ENCODE measurements at places on chromosomes 2 and 18. TPM values are rescaled to one million over a fixed set of nuclear protein-coding genes. Genes with fewer than 3 reads are reported as not detected.

SPATS2L gene
- polyA plus RNA-seq: 11.3 TPM

TCF7L1 gene
- 0.07 TPM for polyA plus RNA-seq

GRCh38 chr2:118098307-118099030 is 10.2 kb downstream of the INSIG2 start:
- no peaks in the 10 kb centered on the region for H3K27me3 ChIP-seq
- no peak overlapping the region for H3K27ac ChIP-seq
- H3K4me3 ChIP-seq: no peak overlapping the region

- H3K4me1 ChIP-seq: peaks cover 34% of the 10 kb centered on the region
- no peak overlapping the region for H3K4me3 ChIP-seq
- DNase-seq: no peak
These were observed 56.6 kb downstream of the LCLAT1 start for GRCh38 chr2:30503695-30504052.

DNA sequence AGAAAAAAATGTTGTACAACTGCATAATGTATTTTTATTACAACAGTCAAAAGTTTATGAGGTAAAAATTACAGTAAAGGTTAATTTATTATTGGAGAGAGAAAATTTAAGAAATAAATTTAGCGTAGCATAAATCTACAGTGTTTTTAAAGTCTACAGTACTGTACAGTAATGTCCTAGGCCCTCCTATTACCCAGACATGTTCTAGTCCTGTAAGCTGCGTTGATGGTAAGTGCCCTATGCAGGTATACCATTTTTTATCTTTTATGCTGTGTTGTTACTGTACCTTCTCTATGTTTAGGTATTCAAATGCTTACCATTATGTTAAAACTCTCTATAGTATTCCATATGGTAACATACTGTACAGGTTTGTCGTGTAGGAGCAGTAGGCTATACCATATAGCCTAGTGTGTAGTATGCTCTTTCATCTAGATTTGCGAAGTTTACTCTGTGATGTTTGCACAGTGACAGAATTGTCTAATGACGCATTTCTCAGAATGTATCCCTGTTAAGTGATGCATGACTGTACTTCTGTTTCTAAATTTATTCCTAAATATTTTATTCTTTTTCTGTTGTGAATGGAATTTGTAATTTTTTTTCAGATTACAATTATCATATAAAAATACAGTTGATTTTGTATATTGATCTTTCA is 24.5 kb downstream of the ABI2 start:
- no peaks in the 10 kb centered on the region for H3K36me3 ChIP-seq
- no peak overlapping the region for H3K27ac ChIP-seq
- no peak overlapping the region for H3K4me3 ChIP-seq
- no peak for DNase-seq

DNA sequence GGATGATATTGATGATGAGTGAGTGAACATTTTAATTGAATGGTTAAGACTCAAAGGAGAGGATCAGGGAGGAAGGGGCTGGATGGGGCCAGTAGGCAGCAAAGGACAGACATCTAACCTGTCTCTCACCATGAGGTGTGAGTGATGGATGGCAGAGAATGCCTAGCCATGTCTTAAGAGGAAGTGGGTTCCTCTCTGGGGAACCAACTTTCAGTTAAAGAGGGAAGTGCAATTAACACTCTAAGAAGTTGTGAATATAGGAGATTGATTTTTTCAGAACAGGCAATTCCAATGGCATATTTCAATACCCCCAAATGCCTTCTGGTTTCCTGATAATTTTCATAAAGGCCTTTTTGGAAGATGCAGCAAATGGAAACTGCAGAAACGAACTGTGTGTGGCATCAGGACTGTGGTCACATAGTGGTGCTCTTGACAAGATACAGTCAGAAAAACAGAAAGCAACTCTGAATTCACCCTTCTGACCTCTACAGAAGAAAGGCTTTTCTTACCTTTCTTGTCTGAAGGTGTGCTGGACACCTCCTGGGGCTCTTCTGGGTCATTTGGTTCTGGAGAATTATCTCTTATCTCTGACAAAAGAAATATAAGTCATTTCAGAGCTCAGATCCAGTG is 10.2 kb downstream of the SP110 start:
- no peak overlapping the region for H3K4me3 ChIP-seq
- DNase-seq: no peak
- no peaks in the 10 kb centered on the region for H3K27me3 ChIP-seq
- H3K4me1 ChIP-seq: peaks cover 12% of the 10 kb centered on the region

DNA sequence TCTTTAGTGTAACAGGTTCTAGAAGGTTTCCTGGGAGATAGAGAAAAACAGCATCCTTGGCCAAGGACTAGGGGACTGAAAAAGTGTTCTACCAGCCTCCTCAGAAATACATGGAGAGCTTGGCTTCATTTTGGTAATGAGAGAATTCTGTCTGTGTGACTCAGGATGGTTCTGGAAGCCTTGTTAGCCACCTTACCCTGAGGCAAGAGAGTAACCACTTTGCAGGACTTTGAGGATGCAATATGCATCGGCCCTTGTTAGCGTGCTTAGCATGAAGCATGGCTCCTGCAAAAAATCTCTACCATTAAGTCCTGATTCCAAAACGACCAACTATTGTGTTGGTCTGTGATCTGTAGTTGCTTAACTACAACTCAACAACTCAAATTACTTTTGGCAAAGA is 79.8 kb downstream of the C1QL2 start:
- no peak for DNase-seq
- H3K4me3 ChIP-seq: no peak overlapping the region
- no peaks in the 10 kb centered on the region for H3K27me3 ChIP-seq

- no peak overlapping the region for H3K27ac ChIP-seq
- H3K36me3 ChIP-seq: no peaks in the 10 kb centered on the region
- H3K4me3 ChIP-seq: no peak overlapping the region
- DNase-seq: no peak
- H3K27me3 ChIP-seq: no peaks in the 10 kb centered on the region
These were observed 2.5 kb upstream of the ATG16L1 start for GRCh38 chr2:233248999-233249398.

- peaks cover 57% of the 10 kb centered on the region for H3K4me1 ChIP-seq
- no peaks in the 10 kb centered on the region for H3K27me3 ChIP-seq
- no peak overlapping the region for H3K4me3 ChIP-seq
- no peak for DNase-seq
- H3K36me3 ChIP-seq: peaks cover 16% of the 10 kb centered on the region
- no peak overlapping the region for H3K27ac ChIP-seq
These were observed 39.5 kb downstream of the MBP start for GRCh38 chr18:77093067-77093430.

DNA sequence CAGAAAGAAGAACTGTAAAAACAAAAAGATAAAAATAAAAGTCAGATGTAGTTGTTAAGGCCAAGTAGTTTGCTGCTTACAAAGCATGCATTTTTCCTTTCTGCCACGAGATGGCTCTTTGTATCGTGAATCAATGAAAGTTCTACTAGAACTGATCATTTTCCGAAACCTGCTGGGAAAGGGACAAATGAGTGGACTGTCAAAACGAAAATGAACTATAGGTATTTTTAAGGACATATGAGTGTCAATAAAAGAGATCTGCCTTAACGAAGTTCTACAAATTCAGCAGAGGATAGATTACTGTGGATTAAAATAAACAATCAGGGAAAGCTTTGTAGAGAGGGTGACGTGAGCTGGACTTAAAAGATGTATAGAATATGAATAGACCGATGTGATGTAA is 15.0 kb upstream of the ELOA2 start:
- no peak for DNase-seq
- no peaks in the 10 kb centered on the region for H3K4me1 ChIP-seq
- no peaks in the 10 kb centered on the region for H3K36me3 ChIP-seq
- no peak overlapping the region for H3K4me3 ChIP-seq
- H3K27ac ChIP-seq: no peak overlapping the region
- no peaks in the 10 kb centered on the region for H3K27me3 ChIP-seq
